ENCODE measurements at places on chromosomes 3 and 15.

DNA sequence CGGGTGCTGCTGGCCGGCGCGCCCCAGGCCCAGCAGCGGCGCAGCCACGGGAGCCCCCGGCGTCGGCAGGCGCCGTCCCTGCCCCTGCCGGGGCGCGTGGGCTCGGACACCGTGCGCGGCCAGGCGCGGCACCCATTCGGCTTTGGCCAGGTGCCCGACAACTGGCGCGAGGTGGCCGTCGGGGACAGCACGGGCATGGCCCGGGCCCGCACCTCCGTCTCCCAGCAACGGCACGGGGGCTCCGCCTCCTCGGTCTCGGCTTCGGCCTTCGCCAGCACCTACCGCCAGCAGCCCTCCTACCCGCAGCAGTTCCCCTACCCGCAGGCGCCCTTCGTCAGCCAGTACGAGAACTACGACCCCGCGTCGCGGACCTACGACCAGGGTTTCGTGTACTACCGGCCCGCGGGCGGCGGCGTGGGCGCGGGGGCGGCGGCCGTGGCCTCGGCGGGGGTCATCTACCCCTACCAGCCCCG lies 777 bp downstream of the LOXL1 start:
- DNase-seq, result peak; percentile 29

GRCh38 chr3:37892927-37893600 lies 31.4 kb downstream of the CTDSPL start:
- DNase-seq, result no peak

DNA sequence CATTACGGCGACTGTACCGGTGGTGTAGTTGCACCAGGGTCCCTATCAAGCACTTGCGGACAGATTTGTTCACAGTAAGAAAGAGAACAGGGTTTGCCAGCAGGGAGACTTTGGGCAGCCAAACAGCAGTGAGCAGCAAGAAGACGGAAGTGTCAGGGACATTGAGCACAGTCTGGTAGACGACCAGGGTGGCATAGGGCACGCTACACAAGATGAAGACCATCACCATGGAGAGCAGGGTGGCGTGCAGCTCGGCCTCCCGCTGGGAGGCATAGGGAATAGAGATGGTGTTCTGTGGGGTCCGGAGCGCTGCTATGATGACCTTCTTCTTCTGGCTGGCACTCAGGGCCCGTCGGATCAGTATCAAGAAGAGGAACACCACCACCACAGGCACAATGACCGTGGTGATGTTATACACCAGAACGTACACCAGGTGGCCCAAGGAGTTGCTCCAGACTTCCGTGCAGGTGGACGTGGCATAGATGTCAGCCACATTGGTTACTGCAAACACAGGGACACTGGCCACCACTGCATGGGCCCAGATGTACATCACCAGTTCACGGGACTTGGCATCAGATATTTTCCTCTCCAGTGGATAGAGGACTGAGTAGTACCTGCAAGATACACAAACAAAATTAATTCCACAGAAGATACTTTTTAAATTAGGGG lies 19.1 kb upstream of the FSIP1 start:
- no peak for DNase-seq

DNA sequence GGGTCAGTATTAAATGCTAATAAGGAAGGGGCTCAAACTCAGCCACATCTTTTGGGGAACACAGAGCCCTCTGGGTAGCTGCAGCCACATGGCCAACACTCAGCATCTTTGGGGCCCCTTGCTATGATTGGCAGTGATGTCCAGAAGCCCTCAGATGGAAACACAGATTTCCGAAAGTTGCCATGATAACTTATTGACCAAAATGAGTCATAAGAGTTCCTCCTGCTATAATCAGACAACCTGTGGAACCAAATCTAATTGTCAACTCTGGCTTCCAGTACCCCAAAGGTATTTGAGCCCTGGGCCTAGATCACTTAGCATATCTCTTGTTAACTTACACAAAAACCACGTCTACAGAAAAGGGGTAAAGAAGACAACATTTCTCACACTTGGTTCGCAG lies 392.2 kb downstream of the KCNH8 start:
- no peak for DNase-seq

DNA sequence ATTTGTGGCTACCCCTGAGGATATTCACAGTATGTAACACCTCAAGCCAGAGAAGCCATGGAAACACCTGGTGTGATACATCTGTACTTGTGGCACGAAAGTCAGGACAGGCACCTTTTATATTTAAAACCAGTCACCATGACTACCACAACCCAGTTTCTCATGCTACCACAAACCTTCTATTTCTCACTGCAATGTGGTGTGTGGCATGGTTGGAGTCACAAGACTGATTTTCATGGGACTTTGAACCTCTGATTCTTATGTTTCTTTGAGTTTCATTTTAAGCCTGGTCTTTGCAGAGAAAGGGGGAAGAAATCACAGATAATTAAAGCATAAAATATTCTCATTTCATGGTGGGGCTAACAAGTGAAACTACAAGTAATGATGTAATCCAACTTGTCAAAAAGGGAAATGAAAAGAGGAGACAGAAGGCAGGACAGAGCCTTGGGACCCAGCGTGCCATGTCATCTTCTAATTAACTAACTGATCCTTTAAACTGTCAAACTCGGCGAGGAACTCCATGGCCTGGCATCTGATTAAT lies 175.9 kb downstream of the PDZRN3 start:
- DNase-seq, result no peak

Data from stimulated activated CD4-positive, alpha-beta T cell treated with anti-CD3 and anti-CD28 coated beads, TNF-alpha, amount 100 ng/mL, for 4 hours (primary cell).